NCI-H69 (cell line): ENCODE measurements at places on chromosomes 11 and 22.

- DNase-seq, result no peak
Observed at GRCh38 chr11:116510166-116510565, 262.6 kb downstream of the BUD13 start.

- DNase-seq, result peak; percentile 86
Observed at GRCh38 chr11:126153972-126154371, 57.5 kb downstream of the RPUSD4 start.

DNA sequence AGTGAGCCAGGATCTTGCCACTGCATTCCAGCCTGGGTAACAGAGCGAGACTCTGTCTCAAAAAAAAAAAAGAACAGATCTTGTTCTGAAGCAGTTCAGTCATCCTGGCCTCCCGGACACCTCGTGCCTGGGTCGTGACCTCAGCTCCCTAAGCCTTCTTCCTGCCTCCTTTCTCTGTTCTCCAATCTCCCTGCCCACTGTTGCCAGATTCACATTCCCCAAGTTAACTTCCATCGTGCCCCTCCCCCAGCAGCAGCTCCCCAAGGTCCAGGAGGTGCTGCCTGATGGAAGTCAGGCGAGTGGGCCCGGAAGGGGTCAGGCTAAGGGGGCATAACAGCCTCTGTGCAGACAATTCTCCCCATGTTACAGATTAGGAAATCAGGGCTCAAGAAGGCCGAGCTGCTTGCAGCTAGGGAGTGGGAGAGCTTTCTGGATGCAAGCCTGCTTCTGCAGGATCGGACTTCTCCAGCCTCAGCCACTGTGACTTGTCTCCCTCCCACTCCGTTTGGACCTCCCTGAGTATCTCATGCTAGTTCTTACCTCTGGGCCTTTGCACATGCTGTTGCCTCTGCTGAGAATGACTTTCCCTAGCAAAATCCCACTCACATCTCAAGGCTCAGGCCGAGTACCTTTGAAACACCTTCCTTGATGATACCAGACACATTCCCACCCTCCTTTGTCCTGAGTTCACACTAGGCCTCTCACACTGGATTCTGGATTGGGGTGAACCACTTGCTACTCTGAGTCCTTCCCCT lies 14.3 kb upstream of the TMEM184B start:
- DNase-seq, result no peak

- DNase-seq, result no peak
Observed at GRCh38 chr11:6646071-6646470, 9.5 kb downstream of the DCHS1 start.

DNA sequence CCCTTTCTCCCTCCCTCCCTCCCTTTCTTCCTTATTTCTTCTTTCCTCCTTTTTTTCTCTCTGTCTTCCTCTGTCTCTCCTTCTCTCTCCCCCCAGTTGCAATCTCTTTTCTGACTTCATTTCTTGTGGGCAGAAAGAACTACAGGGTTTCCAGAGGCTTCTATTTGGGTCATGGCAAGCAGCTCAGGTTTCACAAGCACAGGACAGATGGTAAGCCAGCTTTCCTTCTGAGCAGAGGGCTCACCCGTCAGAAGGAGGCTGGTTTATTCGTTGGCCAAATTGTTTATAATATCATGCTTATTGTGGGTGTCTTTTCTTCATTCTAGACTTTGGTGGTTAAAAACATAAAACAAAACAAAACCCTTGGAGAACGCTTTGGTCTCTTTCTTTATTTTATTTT lies 58.9 kb upstream of the CLMP start:
- peak; percentile 42 for DNase-seq

GRCh38 chr11:74412321-74412720 lies 14.1 kb upstream of the PGM2L1 start:
- DNase-seq, result no peak

DNA sequence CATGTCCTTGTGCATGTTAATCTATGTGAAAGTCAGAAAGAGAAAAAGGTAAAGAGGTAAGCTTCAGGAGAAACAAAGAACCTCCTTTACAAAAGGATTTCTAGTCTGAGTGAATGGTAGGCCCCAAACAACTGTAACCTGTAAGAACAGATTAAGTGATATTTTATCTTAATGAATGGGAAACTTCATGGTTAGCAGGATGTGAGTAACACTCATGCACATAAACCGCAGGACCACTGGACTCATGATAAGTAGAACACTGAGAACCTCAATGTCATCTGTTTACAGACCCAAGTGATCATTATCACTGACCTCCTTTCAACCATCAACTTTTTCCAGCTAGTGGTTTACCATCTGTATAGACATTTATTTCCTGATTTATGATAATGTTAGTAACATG lies 19.9 kb downstream of the OR8G5 start:
- DNase-seq, result no peak

GRCh38 chr11:75406338-75406777 lies 7.0 kb downstream of the RPS3 start:
- DNase-seq, result peak; percentile 77

DNA sequence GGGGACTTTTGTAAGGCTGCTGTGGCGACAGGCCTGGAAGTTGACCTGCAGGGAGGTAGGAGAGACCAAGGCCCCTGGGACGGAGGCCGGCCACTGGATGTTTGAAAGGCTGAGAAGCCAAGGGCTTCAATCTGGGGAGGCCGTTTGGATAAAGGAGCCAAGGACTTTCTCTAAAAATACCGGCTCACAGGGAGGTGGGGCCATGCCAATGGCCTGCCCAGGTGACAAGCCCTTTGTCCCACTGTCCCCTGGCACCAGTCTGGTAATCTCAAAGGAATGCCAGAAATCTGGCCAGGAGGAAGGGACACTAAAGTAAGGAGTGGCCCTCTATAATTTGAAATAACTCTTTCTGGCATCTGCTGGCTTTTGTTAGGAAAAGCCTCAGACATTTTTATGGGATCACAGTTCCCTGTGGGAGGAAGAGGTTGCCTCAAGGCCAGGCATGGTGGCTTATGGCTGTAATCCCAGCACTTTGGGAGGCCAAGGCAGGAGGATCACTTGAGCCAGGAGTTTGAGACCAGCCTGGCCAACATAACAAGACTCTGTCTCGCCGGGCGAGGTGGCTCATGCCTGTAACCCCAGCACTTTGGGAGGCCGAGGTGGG lies 1.9 kb upstream of the CHKA start:
- DNase-seq, result no peak

DNA sequence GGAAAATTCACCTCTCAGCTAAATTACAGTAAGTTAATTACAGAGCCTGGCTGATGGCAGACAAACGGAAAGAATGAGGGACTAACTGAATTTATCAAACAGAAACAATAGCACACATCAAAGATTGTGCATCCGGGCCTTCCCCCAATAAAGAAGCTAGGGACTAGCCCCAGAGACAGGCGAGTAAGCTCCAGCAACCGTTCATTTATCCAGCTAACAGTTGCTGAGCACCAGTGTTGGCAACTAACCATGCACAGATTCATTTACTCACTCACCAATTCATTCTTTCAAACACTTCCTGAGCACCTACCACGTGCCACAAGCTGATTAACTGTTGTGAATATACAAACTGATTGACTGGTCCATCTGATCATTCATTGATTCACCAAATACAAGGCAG lies 51.2 kb downstream of the SMCO4 start:
- no peak for DNase-seq

- DNase-seq, result no peak
Observed at GRCh38 chr11:12188548-12189317, 78.3 kb downstream of the MICAL2 start.

- no peak for DNase-seq
Observed at GRCh38 chr22:20749453-20749852, 24.5 kb upstream of the SERPIND1 start.

- no peak for DNase-seq
Observed at GRCh38 chr11:57427727-57428082, 784 bp upstream of the SLC43A3 start.

DNA sequence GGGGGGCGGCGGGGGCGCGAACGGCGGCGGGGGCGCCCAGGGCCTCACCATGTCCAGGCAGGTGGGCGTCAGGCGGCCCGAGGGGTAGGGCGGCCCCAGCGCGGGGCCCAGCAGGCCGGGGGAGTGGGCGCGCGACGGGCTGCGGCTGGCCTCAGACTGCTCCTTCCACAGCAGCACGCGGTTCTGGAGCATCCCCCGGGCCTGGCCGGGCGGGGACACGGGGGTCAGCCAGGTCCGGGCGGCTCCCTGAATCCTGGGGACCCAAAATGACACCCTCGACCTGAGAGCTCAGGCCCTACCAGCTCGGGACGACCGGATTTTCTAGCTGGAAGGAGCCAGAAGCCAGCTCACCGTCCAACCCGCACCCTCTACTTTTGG lies 5.5 kb upstream of the SLC16A8 start:
- no peak for DNase-seq

- peak; percentile 44 for DNase-seq
Observed at GRCh38 chr11:34343153-34343552, 14.7 kb downstream of the ABTB2 start.

DNA sequence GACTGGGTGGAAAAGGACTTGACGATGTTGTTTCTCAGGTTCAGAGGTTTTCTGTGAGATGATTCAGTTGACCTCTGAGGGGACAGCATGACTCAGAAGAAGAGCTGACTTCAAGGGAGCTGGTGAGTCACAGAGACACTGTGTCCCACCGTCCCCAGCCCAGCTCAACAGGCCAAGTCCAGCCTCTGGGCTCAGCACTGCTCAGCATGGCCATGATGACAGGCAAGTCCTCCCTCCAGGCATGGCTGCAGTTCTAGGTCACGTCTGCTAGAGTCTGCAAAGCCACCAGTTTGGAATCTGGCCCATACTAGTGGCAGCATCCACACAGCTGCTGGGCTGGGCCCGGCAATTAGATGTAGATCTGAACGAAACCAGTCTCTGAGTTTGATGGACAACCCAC lies 12.9 kb downstream of the TRIM29 start:
- no peak for DNase-seq

DNA sequence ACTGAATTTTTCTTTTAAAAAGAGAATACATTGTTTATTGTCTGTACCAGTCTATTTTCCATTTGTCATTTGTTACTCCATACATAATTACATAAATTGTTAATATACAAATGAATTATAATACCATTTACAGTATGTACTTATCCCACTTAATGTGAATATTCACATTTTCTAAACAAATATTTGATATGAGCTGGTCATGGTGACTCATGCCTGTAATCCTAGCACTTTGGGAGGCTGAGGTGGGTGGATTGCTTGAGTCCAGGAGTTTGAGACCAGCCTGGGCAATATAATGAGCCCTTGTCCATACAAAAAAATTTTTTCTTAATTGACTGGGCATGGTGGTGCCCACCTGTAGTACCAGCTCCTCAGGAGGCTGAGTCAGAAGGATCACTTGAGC lies 6.8 kb downstream of the SC5D start:
- peak; percentile 13 for DNase-seq

DNA sequence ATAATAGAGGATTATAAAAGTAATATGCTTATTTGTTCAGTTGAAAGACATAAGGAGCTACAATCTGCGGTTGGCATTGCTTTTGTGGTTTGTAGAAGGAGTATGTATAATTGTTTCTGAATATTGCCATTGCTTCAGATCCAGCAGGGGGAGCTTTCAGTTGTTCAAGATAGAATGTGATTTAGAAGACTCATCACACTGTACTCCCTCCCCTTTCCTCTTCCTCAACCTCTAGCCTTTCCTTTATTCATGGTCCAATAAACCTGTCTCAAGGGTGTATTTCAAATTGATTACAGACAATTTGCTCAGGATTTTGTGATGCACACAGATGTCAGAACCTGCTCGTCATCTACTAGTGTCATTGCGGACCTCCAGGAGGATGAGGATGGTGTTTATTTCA lies 9.8 kb downstream of the PRMT3 start:
- peak; percentile 88 for DNase-seq

DNA sequence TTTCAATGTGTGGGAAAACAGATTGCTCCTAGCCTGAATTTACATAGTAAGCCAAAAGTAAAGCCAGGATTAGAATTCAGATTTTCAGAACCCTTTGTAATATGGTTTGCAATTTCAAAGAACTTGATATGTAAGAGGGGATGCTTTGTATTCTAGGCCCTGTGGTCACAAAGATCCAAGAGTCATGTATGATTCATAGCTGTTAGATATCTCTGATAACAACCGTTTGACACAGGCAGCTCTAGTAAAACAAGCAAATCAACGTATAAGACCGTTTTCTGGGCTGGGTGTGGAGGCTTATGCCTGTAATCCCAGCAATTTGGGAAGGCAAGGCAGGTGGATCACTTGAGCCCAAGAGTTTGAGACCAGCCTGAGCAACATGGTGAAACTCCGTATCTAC lies 79.6 kb downstream of the EMSY start:
- peak; percentile 38 for DNase-seq

- DNase-seq, result peak; percentile 49
Observed at GRCh38 chr22:47090591-47091245, 328.3 kb downstream of the TBC1D22A start.

DNA sequence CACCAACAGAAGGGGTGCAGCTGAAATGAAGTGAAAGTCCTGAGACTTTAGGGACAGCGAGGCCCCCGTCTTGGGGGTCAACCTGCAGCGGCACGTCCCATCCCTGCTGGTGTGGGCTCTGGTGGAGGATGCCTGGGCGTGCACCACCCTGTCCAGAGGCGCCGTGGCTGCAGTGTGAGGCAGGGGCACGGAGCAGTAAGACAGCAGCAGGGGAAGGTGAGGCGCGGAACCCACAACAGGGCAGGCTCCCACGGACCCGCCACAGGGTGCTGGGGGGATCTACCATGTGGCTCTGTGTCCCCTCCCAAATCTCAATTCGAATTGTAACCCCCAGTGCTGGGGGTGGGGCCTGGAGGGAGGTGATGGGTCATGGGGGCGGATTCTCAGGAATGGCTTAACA lies 158.6 kb downstream of the SHANK2 start:
- no peak for DNase-seq

DNA sequence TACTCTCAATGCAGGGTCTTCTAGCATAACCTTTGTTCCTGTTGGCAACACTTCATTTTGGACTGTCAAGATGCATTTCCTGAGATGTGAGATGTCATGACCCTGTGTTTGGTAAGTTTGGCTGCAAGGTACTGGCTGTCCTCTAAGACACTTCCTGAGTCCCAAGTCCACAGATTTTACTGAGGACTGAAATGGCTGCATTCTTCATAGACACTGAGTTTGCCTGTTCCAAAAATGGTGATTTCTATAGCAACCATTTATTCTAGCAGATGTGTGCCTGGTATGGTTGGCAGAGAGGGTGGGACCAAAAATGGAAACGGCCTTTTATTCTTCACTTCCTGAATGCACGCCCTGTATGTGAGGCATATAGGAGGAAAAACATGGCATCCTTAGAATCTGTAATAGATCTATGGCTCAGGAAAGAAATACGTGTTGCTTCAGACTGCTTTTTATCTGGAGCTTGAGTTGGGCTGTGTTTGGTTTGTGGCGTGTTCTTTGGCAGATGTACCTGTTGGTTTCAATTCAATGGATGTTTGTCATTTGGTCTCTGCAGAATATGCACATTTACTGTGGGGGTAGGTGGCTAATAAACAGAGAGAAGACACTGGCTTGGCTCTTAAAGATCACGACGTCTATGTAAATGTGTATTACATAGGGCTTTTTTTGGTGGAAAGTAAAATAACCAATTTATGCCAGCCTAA lies 62.4 kb downstream of the ZBTB16 start:
- no peak for DNase-seq

- DNase-seq, result peak; percentile 64
Observed at GRCh38 chr11:64877390-64878222, 815 bp downstream of the EHD1 start.

DNA sequence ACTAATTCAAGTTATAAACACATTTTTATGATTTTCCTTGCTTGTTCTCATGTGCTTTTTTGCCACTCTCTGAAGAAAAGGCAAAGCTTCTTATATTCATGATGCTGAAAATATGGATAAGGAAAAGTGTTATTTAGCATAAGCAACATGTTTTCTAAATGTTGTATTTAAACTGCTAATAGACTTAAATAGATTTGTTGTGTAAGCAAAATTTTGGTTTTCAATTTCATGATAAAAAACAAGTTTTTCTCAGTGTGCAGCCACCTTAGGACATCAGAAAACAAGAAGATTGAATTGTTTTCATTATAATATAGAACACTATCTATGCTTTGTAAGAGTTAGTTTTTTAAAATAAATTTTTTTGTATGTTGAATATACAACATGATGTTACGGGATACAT lies 2.3 kb downstream of the OR4A16 start:
- no peak for DNase-seq
